ENCODE measurements at places on chromosomes 6 and 20. TPM values are rescaled to one million over a fixed set of nuclear protein-coding genes. Genes with fewer than 3 reads are reported as not detected.

UNC5CL gene
- total RNA-seq: 6.4 TPM

ISM1 gene
- 4.3 TPM for total RNA-seq

ATP6V1G2 gene
- total RNA-seq: 7.2 TPM

ANKRD6 gene
- 5.8 TPM for total RNA-seq

GPX5 gene
- not detected for total RNA-seq

NR2E1 gene
- total RNA-seq: not detected

GNAS-AS1 gene
- 0.94 TPM for total RNA-seq

ACOT8 gene
- total RNA-seq: 33.4 TPM

IMPG1 gene
- total RNA-seq: not detected

C6orf163 gene
- 4.1 TPM for total RNA-seq

ZNF184 gene
- 15.2 TPM for total RNA-seq

NKX2-2 gene
- not detected for total RNA-seq

PRRT1 gene
- 1.9 TPM for total RNA-seq

SLC17A2 gene
- not detected for total RNA-seq

RGS17 gene
- not detected for total RNA-seq

ITPA gene
- total RNA-seq: 46.7 TPM

EYS gene
- total RNA-seq: not detected

C6orf62 gene
- total RNA-seq: 173 TPM

PTCHD4 gene
- not detected for total RNA-seq

RNF8 gene
- total RNA-seq: 14.8 TPM

TMEM217 gene
- not detected for total RNA-seq

MOCS1 gene
- 0.25 TPM for total RNA-seq

TTBK1 gene
- not detected for total RNA-seq

ULBP2 gene
- not detected for total RNA-seq

NCOA5 gene
- 47.2 TPM for total RNA-seq

MOG gene
- not detected for total RNA-seq

SAMD5 gene
- not detected for total RNA-seq

SMLR1 gene
- not detected for total RNA-seq

TAP1 gene
- total RNA-seq: 136 TPM

TP53TG5 gene
- total RNA-seq: 0.36 TPM

HLA-DRA gene
- 24.3 TPM for total RNA-seq

GNRH2 gene
- 1.2 TPM for total RNA-seq

PDE7B gene
- 0.94 TPM for total RNA-seq

PAX1 gene
- not detected for total RNA-seq

LY6G6F gene
- not detected for total RNA-seq

MUC21 gene
- total RNA-seq: not detected

CCN2 gene
- total RNA-seq: not detected

CRISP2 gene
- total RNA-seq: not detected

TINAG gene
- not detected for total RNA-seq

SIRPG gene
- 32.4 TPM for total RNA-seq

CCM2L gene
- total RNA-seq: not detected

SMPDL3A gene
- total RNA-seq: not detected

HTR1B gene
- total RNA-seq: not detected

ADGRB3 gene
- not detected for total RNA-seq

HCK gene
- 1.3 TPM for total RNA-seq
